PC-9 (cell line): ENCODE measurements at places on chromosomes 5 and 9. TPM values are rescaled to one million over a fixed set of nuclear protein-coding genes. Genes with fewer than 3 reads are reported as not detected.

- DNase-seq: no peak
These were observed 471.9 kb downstream of the MTRR start for GRCh38 chr5:8340739-8341344.

DNA sequence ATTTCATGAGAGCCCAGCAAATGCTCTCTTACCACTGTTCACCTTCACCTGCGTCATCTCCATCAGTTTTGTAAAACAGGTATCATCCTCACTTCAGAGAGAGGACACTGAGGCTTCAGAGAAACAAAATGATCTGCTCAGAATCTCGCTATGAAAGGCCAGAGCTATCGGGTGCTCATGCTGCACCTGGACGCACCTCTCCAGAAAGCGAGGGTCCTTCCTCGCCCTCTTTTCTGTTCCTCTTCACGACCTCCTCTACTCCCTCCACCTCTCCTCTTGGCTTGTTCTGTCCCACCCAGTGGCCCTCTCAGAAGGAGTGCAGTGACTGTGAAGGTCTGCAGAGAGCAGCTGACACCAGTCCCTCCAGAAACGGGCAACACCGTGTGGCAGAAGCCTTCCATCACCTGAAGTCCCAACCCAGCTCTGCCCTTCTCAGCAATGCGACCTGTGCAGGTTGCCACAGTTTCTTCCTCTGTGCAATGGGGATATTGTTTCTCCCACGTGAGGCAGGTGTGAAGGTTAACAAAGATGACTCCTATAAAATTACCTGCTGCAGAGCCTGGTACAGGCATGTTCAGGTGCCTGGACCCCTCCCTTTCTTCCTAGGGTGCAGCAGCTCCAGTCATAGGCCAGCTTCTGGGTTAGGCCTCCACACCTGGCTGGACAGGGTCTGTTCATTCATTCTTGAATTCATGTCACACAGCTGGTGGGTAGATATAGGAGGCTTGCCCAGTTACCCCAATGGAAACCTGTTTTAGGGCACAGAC lies 45.3 kb upstream of the ANGPTL2 start:
- no peak for DNase-seq

- peak; percentile 68 for DNase-seq
These were observed 5.9 kb downstream of the FKBP15 start for GRCh38 chr9:113215132-113215531.

- DNase-seq: no peak
These were observed 80.1 kb upstream of the LPAR1 start for GRCh38 chr9:111118256-111118948.

DNA sequence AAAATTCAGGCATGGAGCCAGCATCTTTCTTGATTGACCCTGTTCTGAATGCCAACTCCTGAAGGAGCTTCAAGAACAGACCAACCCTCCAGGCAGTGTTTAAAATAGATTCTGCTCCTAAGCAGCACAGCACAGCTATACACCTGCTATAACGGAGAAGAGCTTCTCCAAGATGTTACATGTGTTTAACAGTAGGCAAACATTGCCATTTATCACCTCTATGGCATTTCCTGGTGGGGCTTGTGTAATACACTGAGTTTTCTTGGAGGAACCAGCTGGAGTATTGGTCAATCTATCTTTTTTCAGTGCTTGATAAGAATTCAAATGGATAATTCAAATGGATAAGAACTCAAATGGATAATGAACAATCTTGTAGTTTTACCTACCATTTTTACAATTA lies 615.1 kb downstream of the CDH12 start:
- DNase-seq: no peak

GRCh38 chr5:143705381-143705780 lies 106.6 kb upstream of the HMHB1 start:
- DNase-seq: no peak

DNA sequence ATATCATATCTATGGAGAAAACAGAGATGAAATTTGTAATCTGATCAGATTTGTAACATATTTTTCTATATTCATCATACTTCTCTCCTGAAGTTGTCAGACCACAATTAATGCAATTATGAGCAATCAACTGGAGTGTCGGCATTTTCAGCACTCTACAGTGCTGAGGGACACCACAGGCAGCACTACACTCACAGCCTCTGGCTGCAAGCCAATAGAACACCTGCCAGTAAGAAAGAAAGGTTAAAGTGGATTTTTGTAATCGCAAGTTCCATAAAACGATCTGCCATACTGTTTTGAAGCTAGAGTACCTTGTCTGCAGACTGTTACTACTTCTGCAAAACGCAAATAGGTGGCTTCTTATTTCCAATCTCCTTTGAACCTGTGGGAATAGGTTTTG lies 147.6 kb downstream of the ADAMTS6 start:
- DNase-seq: peak; percentile 38

DNA sequence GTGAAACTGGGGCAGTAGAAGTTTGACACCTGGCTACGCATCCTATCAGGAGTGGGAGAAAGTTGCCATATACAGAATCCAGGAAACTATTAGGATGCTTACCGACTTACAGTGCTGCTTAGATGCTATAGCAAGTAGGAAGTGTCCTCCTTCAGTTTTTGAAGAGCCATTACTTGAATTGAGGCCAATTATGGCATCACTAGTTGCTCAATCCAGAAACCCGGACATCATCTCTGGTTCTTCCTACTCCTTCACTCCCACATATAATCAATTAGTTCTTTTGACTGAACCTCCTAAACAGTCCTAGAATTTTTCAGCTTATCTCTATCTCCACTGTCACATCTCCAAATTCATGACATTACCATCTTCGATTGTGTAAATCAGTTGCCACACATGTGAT lies 41.8 kb upstream of the UGCG start:
- DNase-seq: no peak

- no peak for DNase-seq
These were observed 45.0 kb upstream of the PRRC2B start for GRCh38 chr9:131348631-131349521.

DNA sequence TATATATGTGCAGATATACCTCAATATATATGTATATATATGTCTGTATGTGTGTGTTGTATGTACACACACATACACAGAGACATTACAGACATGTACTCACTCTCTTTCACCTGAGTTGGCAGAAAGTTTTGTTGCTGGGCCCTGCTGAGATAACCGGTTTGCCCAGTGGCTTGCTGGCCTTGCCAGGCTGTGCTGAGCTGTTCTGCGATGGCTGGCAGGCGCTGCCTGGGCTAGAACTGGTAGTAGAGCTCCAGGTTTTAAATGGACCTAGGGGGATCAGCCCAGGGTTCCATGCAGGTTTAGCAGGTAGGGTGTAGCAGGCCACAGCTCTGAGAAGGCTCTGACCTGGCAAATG lies 394.3 kb downstream of the GADD45G start:
- peak; percentile 45 for DNase-seq

DNA sequence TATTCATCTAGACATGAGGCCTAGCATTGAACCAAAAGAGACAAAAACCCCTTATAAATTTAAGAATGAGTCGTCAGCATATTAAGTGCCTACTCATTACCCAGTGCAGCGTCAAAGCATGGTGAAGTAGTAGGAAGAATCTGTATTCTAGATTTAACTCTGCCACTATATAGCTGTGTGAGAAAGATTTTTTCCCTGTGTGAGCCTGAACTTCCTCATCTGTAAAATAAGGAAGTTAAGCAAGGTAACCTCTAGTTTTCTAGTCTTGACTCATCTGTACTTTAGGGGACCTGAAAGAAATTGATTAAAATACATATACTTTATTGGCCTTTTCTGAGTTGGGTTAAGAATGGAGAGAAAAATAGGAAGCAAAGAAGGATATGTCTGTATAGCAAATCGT lies 82.1 kb upstream of the RUSC2 start:
- no peak for DNase-seq

- no peak for DNase-seq
These were observed 143.7 kb upstream of the TNC start for GRCh38 chr9:115261656-115262081.

DNA sequence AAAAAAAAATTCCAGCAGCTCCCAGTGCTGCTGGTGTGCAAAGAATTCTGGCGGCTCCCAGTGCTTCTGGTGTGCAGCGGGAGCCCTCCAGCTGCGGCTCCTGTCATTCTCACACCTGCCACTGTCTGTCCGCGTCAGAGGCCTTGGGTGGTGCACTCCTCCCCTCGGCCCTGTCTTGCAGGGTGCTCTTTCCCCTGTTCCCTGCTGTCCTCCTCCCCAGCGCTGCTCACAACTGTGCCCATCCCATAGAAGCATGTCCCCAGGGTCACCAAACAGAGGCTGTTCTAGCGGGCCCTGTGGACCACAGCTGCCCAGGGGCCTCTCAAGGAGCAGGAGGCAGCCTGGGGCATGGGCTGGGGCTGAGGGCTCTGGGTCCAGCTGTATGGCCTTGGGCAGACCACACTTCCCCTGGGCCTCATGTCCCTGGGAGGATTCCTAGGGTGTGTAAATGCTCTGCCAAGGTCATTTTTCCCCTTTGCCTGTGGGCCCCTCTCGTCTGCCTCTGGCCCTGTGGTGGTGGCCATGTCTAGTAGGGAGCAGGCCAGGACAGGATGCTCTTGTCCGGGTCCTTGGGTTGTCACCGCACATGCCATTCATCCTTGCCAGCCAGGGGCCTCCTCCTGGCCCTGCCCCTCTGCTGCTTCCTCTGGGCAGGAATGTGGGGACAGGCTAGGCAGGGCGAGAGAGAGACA lies 68.2 kb downstream of the PHF2 start:
- no peak for DNase-seq

- DNase-seq: no peak
These were observed 240.5 kb upstream of the CCNH start for GRCh38 chr5:87653242-87653641.

DNA sequence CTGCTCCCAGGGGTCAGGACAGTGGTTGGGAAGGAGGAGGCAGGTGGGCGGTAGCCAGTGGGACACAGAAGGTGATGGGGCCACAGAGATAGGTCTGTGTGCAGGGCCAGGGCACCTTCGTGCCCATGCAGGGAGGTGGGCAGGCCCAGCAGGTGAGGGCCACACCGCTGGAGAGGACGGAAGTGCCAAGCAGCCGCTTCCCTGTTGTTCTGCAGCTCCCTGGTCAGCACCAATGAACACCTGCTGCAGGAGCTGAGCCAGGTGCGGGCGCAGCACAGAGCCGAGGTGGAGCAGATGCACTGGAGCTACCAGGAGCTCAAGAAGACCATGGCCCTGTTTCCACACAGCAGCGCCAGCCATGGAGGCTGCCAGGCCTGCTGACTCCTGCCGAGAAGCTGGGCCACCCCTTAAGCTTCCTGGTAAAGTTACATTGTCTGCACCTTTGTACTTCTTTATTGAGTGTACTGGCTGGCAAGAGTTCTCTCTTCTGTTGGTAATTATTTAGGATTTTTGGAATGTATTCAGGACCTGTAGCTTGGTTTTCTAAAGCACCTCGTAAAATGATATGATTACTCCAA lies 40.3 kb downstream of the TPPP start:
- DNase-seq: no peak

DNA sequence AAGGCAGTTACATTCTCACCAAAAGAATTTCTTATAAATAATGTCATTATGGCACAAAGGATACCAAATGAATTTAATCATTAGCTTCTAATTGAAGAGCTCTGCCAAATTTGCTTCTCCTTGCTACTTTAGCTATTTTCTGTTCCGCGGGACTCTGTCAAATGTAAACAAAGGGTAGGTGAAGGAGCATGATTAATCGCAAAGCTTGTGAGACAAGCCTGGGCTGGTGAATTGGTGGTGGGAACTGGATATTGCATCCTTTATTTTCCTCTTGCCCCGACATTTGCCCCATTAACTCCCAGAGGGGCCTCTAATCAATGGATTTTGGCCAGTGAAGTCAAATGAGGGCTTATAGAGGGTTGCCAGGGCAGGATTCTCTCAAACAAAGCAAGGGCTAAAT lies 234.2 kb upstream of the RFX3 start:
- DNase-seq: no peak

DNA sequence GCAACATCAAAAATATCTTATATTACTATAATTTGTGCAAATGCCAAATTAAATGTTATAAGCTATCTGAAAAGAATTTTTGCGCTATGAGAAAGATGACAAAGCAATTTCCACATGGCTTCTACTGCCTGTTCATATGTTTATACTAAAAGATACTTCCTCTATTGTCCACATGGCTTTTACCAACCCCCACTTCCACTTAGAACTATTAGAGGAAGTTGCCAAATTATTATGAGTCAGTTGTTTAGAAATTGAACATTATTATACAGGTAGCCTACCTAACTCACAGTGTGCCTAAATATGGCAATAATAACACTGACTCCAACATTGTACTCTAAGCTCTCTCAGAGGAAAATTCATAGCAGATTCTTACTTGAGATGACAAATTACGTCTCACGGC lies 37.6 kb upstream of the SLC27A6 start:
- no peak for DNase-seq

DNA sequence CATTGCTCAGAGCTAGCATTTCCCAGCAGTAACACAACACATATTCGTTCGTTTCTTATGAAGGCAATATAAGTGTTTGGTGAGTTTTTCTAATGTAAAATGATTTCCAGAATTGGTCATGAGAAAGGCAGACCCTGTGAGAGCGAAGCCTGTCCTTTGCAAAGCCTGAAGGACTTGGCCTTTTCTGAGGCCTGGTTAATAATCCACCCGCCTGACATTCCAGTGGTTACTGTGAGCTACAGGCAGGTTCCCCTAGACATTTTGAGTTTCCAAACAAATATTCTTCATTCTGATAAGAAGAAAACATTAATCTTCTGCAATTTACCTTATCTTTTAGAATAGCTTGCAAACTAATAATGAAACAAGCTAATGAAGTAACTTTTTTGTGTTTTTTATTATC lies 38.0 kb downstream of the ADAMTS16 start:
- no peak for DNase-seq

DNA sequence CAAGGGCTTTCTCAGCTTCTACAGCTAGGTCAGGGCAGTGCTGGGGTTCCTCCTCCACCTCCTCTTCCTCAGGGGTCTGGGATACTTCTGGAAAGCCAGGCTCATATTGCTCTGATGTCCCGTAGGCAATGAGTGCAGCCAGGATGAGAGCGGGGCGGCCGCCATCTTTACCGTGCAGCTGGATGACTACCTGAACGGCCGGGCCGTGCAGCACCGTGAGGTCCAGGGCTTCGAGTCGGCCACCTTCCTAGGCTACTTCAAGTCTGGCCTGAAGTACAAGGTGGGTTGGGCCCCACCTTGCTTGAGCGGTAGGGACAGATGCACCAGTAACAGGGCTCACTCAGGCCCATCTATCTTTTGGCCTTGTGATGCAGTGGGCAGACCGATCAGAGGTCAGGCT lies 34.8 kb downstream of the GSN start:
- DNase-seq: no peak

DNA sequence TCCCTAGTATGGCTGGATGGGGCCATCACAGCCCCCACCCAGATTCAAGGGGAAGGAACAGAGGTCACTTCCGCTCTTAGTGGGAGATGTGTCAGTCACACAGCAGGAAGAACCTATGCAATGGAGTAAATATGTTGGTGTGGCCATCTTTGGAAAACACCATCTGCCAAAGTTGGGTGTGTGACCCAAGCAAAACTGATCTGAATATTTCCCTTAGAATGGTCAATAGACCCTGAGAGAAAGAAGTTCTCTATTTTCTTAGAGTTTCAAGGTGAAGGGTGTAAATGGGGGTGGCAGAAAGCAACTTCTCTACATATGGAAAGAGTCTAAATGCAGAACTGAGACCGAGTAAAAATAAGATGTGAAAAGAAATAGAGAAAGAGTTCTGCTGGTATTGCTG lies 212.7 kb downstream of the ESM1 start:
- DNase-seq: no peak

Gene PCDHB9
- not detected in 2 replicates for total RNA-seq

Gene SOWAHA
- total RNA-seq: not detected in 2 replicates

Gene SLIT3
- total RNA-seq: not detected in 2 replicates

Gene HK3
- not detected in 2 replicates for total RNA-seq

Gene PCDHGA2
- total RNA-seq: 0.11 and 0.13 TPM in 2 replicates

Gene STPG3
- total RNA-seq: 0.45 and 0.46 TPM in 2 replicates

Gene IRGM
- total RNA-seq: not detected in 2 replicates

Gene PCDHB3
- 0.17 and 0.55 TPM in 2 replicates for total RNA-seq

Gene CMYA5
- total RNA-seq: 0.81 and 0.88 TPM in 2 replicates
